ENCODE measurements at places on chromosomes 5 and 9. TPM values are rescaled to one million over a fixed set of nuclear protein-coding genes. Genes with fewer than 3 reads are reported as not detected.

Gene INSYN2B
- total RNA-seq, result 0.10 TPM

Gene CCNJL
- 3.2 TPM for total RNA-seq

Gene GABBR2
- total RNA-seq, result 0.39 TPM

Gene SLC2A6
- total RNA-seq, result 1.8 TPM

Gene C7
- 48.0 TPM for total RNA-seq

Gene GPR151
- not detected for total RNA-seq

Gene FGF18
- 5.5 TPM for total RNA-seq

Gene TRPM6
- total RNA-seq, result 2.3 TPM

Gene EPB41L4B
- 11.3 TPM for total RNA-seq

Gene PRR16
- 12.4 TPM for total RNA-seq

Gene ANKRD18B
- total RNA-seq, result 1.7 TPM

Gene ZNF367
- 7.5 TPM for total RNA-seq

Gene STPG3
- total RNA-seq, result not detected

Gene TERT
- total RNA-seq, result not detected

DNA sequence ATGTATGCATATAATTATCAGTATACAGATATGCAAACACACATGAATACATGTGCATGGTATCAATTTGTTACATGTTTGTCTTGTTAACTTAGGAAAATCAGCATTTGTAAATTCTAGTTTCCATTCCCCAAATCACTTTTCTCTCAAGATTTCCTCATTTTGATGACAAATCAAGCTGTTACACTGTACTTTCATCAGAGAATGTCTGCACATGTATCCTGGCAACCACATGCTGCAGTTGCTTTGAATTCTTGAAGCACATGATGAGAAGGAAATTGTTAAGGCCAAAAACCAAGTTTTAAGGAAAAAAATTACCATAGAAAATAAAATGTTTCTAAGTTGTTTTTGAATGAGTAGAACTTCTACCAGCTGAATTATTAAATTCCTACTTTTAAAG, 1834.5 kb downstream of the EFNA5 start:
- DNase-seq, result peak; percentile 34

DNA sequence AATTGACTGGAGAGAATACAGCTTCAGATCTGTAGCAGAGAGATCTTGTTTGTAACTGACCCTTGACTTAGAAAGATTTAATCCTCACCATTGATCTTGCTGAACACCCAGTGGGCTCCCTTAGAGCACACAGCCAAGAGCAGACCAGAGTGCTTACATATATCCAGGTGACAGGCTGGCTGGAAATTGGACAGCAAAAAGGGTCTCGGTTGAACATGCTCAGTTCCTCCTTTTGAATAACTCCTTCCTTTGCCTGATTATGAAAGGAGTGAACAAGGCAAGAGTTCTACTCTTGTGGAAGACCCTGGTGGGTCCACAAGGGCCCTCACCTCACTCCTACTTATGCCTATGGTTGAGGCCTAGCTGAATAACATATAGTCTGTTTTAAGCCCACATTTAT, 134.2 kb upstream of the LHFPL2 start:
- DNase-seq, result no peak

DNA sequence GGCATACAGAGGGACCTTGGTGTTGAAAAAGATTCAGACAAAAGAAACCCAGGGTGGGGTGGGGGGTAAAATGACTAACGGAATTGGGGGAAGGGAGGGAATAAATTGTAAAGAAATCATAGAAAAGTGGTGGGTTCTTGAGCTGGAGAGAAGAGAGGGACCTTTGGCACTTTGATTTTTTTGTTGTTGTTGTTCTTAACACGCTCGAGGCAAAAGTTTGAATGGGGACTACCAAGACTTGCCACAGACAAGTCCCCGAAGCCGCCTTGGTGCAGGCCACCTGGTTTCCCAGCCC, 616 bp downstream of the VCAN start:
- DNase-seq, result peak; percentile 25

DNA sequence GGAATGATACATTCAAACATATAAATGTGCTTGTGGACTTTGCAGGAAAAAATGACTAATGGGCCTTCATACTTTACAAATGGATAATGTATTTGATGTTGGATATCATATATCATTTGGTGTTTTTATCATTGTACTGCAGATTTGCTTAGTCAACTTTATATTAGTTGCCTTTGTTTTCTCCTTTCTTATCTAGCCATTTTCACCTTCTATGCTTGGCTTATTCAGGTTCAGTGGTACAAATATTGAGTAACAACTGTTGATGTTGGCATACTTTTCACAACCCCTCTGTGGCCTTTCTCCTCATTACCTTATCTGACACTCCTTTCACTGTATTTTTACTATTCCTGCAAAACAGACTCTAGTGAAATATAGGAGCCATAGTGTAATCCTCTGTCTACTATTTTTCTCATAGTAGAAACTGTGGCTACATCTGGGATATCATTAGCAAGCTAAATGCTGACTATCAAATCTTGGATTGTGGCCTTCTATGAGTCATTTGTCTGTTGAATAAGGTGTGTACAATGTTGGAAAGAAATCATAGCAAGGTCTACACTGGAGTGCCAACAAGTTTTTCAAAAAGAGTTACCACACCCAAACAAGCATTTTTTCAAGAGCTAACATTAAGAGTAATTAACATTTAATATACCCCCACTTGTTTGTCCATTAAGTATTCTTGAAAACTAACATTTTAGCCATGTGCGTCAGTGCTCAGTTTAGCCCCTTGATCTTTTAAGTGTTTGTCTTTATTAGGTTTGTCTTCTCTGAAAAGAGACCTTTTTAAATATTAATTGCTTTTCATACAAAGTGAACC, 330.1 kb downstream of the ADGRV1 start:
- no peak for DNase-seq

DNA sequence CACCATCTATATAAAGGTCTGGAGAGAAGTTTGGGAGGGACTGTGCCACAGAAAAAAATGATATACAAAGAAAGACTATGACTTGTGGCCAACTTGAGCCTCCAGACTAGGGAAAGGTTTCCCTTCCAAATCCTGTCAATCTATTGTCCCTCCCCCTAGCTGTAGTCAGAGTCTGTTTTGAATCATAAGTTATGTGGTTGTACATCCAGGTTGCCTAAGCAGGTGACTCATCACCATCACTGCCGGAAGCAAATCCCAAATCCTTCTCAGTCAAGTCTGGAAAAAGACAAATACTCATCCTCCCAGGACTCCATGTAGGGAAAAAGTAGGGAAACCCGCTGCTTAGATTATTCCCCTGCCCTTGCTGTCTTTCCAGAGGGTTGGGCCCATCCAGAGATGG, 235.7 kb downstream of the CDK5RAP2 start:
- no peak for DNase-seq

DNA sequence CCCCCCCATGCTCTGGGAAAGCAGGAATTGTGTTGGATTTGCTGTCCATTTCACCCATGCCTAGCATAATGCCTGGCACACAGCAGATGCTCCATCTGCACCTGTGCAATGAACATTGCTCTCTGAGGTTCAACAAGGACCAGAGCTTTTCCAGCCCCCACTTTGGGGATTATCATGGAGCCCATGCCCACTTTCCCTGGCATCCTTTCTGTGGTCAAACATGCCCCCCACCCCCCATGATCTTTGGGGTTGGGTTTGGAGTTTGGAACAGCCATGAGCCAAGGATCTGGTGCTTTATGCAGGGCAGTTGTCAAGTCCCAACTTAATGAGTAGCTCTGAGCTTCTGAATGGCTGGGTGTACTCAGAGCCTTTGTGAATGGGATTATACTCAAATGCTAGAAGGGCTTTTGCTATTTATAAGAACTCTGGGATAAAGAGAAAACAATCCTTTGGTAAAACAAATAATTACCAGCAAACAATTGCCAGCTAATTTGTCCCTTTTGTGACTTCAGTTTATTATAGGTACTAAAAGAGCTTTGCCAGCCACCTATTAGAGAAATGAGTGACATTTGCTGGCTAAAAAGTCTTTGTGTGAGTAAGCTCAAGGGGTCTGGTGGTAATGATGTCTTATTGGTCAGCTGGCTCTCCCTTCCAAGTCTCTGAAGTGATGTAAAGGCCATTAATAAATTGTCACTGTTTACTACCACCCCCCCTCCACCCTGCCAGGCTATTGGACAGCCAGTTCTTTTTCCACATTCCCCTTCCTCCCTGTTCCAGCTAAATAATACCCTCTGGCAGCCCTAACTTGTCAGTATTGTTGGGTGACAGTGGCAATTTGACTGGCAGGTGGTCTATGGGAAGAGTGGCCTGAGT, 182.3 kb downstream of the MACROH2A1 start:
- DNase-seq, result no peak

- peak; percentile 21 for DNase-seq
These were observed 832 bp downstream of the EIF4EBP3 start for GRCh38 chr5:140548300-140548688.

- DNase-seq, result no peak
These were observed 16.2 kb downstream of the TJP2 start for GRCh38 chr9:69190086-69190862.

- DNase-seq, result peak; percentile 45
These were observed 75.2 kb downstream of the GOLPH3 start for GRCh38 chr5:32098890-32099310.

DNA sequence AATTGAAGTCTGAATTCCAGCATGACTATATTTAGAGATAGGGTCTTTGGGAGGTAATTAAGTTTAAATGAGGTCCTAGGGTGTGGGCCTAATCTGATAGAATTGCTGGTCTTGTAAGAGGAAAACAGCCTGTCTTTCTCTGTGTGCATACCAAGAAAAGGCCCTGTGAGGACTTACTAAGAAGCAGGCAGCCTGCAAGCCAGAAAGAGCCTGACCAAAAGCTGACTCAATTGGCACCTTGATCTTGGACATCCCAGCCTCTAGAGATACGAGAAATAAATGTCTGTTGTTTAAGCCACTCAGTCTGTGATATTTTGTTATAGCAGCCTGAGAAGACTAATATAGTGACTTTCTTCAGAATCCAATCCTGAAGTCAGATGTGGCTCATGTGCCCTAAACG, 14.6 kb downstream of the ARL14EPL start:
- no peak for DNase-seq

DNA sequence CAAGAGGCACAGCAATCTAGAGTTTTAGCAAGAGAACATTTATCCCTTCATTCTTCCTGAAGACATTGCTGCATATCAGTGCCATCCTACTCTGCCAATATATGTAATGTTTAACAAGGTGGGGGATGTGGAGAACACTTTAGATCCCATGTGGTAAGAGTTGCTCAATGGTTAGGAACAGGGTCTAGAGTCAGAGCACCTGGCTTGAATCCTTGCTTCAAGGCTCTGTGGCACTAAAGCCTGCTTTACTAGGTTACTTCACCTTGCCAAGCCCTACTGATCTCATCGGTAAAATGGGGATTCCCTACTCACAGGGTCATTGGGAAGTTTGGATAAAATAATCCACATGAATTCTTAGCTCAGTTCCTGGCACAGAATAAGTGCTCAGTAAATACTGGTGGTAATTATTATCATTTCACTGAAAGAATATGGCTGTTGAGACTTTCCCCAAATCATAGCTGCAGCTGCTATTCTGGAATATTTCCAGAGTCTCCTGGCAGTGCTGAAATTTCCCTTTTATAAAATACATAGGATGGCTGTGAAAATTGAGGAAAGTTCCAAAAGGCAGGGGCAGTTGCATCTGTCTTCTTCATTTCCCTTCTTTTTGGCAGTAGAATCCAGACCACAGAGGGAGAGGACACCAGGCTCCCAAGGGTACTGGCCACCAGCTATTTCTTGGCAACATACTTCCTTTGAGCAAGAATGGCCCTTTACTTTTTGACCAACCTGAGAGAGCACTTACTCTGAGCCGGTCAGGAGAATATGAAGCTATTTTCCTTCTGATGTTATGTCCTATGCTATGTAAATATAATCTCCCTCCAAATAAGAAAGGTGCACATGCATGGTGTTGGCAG, 142.8 kb downstream of the PALM2AKAP2 start:
- DNase-seq, result peak; percentile 31

- DNase-seq, result no peak
These were observed 19.9 kb downstream of the ABLIM3 start for GRCh38 chr5:149161026-149161687.

- no peak for DNase-seq
These were observed 48.3 kb downstream of the EHMT1 start for GRCh38 chr9:137666955-137667670.

GRCh38 chr9:74496819-74497747, at the start of gene RORB:
Gene RORB (plus strand): TSS chr9:74497335. CDS start chr9:74497977, 642 bp downstream.
- peak; percentile 46 for DNase-seq

- no peak for DNase-seq
These were observed 419.7 kb downstream of the CHSY3 start for GRCh38 chr5:130323804-130324454.

- no peak for DNase-seq
These were observed 390.4 kb upstream of the IZUMO3 start for GRCh38 chr9:24936117-24936516.

DNA sequence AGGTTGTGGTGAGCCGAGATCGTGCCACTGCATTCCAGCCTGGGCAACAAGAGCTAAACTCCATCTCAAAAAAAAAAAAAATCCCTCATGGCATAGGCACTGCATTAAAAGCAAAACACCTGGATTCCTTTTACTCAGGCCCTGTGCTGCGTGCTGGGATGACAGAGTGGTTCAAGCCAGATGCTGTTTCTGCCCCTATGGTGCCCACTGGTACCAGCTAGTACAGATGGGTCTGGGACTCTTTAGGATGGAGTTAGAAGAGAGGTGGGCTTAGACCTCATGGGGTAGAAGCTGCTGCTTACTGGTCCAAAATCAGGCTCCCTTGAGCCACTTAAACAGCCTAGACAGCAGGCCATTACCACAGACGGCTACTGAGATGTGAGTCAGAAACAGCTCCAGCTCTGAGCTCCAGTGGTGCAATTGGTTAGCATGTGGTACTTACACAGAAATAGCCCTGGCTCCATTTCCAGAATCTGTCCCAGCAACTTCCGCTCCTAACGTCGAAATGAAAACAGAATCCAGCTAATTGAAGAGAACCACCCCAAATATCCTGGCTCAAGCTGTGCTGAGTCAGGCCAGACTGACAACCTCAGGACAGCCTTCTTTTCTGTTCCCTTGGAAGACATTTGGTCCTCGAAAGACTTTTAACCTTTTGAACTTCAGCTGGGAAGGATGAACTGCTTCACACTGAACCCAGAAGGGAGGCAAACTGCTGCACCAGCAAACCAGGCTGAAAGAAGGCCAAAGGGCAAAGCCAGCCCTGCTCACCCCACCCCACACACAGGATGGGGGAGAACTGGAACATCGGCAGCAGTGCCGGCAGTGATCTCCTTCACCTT, 15.5 kb downstream of the C5orf15 start:
- peak; percentile 16 for DNase-seq

GRCh38 chr5:74579215-74579614, 61.3 kb downstream of the ENC1 start:
- no peak for DNase-seq

- DNase-seq, result no peak
These were observed 227.3 kb downstream of the KDM4C start for GRCh38 chr9:6984941-6985578.

DNA sequence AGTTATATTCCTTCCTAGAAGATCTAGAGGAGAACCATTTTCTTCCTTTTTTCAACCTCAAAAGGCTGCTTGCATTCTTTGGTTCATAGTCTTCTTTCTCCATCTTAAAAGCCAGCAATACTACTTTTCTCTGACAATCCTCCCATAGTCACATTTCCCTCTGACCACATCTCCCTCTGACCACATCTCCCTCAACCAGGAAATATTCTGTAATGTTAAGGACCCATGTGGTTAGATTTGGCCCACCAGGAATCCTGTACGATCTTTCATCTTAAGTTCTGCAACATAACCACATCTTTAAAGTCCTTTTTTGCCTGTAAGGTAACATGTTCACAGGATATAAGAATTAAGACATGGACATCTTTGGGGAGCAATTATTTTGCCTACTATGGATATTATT, 179.4 kb upstream of the SPEF2 start:
- no peak for DNase-seq

- no peak for DNase-seq
These were observed 31.8 kb downstream of the SLC38A9 start for GRCh38 chr5:55680353-55680752.

GRCh38 chr9:101235105-101235866, 149.5 kb downstream of the BAAT start:
- no peak for DNase-seq

Data from skin of body (tissue), 3 donors.